ENCODE measurements at places on chromosomes 7 and 10.

GRCh38 chr7:68420342-68421192 lies 1177.7 kb upstream of the AUTS2 start:
- no peak for DNase-seq

GRCh38 chr10:131677671-131678070 lies 223.1 kb upstream of the PPP2R2D start:
- no peak for DNase-seq

DNA sequence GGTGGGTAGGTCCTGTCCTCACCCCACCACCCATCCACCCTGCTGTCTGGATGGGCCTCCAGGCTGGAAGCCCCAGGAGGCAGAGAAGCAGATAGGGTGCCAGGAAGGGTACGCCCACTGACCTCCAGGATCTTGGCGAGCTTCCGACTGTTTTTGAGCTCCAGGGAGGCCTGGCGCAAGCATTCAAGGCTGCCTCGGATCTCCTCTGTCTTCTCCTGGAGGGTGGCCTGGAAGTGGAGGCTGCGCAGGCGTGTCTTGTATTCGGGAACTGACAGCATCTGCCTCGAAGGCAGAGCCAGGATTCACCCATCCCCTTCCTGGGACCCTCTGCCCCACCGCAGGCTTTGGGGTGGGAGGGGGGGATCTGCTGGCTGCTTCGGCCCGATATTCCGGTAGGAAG lies 48.4 kb downstream of the GRID2IP start:
- no peak for DNase-seq

GRCh38 chr7:20788420-20788990 lies 1.8 kb upstream of the SP8 start:
- no peak for DNase-seq

GRCh38 chr10:80598951-80599350 lies 61.2 kb downstream of the SH2D4B start:
- no peak for DNase-seq

- DNase-seq = no peak
Measured at GRCh38 chr10:109931163-109931562, 7.9 kb upstream of the XPNPEP1 start.

- no peak for DNase-seq
Measured at GRCh38 chr10:90407851-90408250, 450.0 kb downstream of the HTR7 start.

- DNase-seq = no peak
Measured at GRCh38 chr10:77594471-77594783, 43.2 kb downstream of the KCNMA1 start.

DNA sequence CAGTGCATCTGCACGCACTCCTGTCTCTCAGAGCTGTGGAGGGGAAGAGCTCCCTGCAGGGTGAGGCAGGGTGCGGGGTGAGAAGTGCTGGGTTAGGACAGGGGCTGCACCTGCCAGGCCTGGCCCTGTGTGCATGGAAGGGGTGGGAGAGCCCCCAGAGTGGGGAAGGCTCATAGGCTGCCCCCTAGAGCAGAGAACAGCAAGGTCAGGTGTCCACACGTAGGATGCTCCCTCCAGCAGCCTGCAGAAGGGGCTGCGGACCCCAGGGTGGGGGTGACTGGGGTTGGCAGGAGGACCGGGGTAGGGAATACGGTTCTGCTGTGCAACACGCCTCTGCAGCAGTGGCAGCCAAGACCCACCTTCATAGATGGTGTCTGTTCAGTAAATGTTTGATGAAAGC lies 208.6 kb downstream of the PTPRN2 start:
- DNase-seq = no peak

DNA sequence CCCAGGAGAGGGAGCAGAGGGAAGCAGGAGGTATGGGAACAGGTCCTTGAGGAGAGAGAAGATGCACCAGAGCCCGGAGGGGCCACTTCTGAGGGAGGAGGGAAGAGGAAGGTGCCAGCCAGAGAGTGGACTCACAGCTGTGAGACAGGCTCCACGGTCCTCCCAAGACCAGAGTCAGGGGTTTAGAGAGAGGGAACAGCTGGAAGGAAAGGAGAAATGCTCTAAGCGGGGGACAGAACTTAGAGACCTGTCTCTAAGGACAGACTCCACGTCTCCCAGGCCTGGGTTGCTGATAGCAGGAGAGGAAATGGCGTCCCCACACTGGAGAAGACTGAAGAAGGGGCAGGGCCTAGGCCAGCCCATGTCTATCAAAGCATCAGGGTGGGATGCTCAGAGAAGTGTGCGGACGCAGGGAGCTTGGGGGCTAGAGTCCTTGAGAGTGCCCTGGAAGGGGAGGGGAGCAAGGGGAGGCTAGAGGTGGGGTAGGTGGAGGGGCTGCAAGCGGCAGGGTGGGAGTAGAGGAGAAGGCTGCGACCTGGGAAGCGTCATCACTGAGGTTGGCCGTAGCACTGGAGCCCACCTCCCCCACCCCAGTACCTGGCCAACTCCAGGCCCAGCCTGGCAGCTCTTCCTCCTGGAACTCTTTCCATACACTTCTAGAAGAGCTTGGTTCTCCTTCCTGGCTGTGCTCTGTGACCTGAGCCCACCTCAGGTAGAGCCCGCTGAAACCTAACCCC lies 25.6 kb upstream of the GRID1 start:
- no peak for DNase-seq

DNA sequence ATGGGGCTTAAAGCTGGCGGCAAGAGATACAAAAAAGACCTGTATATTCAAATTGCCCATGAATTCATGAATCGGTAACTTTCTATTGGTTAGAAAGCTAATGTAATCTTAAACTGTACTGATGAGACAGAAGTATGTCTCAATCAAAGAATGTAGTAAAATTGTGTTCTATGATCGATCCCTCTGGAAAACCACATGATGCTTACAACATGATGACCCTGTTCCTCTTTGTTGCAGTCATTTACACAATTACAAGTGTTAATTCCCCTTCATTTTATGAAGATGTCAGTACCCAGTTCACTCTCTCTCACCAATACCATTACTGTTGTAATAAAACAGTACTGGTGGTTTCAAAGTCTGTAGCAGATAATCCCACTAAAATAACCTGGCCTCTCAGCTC lies 10.1 kb downstream of the KIF5B start:
- no peak for DNase-seq

GRCh38 chr10:60208676-60209269 lies 180.9 kb downstream of the ANK3 start:
- peak; percentile 43 for DNase-seq

All from SK-N-DZ (cell line).